ENCODE measurements at places on chromosomes 12 and 14. TPM values are rescaled to one million over a fixed set of nuclear protein-coding genes. Genes with fewer than 3 reads are reported as not detected.

DNA sequence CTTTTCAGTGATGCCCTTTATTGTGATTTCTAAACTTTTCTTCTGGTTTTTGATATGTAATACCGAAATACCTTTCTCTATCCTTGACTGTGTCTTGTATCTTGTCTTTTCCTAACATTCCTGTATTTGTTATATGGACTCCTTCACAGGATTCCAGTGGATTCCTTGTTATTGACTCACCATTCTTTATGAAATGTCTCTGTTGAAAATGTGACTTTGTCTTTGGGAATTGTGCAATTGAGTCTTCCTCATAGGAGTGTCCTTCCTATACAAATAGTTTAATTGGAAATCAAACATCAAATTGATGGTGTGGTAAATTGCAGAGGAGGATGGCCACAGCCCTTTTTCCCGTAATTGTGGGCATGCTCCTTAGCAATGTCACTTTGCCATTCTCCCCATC, 296.6 kb upstream of the KITLG start:
- peak; percentile 13 for DNase-seq

- DNase-seq: no peak
These were observed 1321.2 kb upstream of the SEL1L start for GRCh38 chr14:82854901-82855300.

Gene NOVA1
- total RNA-seq: 1.9 TPM

Gene BCL2L14
- not detected for total RNA-seq

DNA sequence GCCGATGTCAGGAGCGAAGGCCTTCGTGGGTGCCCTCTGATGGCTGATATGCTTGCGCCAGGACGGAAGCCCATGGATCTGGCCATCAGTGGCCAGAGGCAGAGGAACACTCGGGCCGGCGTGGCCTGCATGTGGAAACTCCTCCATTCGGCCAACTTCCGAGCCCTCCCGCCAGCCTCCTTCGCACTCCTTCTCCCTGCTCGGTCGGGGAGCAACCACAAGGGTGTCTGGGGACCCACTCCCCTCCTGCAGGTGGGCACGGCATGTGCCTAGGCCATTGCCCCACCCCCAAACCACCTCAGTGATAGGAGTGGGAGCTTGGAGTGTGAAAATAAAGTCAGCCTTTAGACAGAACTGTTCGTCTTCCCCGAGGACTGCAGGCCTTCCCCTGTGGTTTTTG, 231.3 kb downstream of the BCL11B start:
- DNase-seq: no peak

Gene PTPN6
- total RNA-seq: not detected

Gene AQP6
- total RNA-seq: not detected

Gene ACRBP
- 0.64 TPM for total RNA-seq

GRCh38 chr14:38171197-38171596, 36.5 kb upstream of the SSTR1 start:
- no peak for DNase-seq

Gene DPF3
- 10.4 TPM for total RNA-seq

- no peak for DNase-seq
These were observed 10.3 kb downstream of the MTERF2 start for GRCh38 chr12:106976668-106977067.

- peak; percentile 12 for DNase-seq
These were observed 3.8 kb downstream of the CS start for GRCh38 chr12:56296295-56296694.

DNA sequence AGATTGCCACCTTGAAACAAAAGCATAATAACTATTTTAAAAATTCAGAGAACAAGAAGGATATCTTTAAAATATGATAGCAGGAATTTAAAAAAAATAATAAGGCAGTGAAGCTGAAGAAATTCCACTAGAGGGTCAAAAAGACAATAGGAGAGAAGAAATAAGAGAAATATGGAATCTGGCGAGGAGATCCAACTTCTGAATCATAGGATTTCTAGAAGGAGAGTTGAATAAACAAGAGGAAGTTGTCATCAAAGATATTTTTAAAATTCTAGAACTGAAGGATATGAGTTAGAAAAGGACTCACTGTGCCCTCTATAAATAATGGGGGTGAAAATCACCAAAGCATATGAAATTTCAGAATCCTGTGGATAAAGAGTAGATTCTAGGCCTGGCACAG, 26.8 kb upstream of the TOMM20L start:
- DNase-seq: no peak

DNA sequence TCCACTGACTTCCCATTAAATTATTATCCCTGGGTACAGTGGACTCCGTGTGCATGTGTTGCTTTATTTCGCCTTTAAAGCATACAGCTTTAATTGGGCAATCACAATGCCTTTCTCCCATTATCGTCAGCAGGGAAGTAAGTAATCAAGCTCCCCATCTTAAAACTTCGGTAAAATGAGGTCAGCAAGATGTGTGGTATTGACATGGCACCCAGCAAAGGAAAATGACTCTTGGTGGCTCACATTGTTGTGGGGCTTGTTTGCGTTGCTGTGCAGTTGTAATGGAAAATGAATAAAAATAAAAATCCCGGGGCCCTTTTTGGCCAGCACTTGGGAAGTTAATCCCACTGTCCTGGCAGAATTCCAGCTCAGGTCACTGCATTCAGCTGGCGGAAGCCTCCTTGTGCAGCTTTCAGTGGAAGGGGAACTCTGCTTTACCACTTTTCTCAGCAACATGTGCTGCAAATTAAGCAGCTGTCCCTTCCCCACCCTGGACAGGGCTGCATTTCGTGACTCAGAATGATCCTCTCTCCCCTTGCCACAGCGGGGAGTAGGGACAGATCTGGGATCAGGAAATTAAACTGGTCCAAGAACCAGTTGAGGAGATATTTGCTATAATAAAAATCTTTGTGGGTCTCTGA, 13.9 kb upstream of the ATP2A2 start:
- peak; percentile 88 for DNase-seq

DNA sequence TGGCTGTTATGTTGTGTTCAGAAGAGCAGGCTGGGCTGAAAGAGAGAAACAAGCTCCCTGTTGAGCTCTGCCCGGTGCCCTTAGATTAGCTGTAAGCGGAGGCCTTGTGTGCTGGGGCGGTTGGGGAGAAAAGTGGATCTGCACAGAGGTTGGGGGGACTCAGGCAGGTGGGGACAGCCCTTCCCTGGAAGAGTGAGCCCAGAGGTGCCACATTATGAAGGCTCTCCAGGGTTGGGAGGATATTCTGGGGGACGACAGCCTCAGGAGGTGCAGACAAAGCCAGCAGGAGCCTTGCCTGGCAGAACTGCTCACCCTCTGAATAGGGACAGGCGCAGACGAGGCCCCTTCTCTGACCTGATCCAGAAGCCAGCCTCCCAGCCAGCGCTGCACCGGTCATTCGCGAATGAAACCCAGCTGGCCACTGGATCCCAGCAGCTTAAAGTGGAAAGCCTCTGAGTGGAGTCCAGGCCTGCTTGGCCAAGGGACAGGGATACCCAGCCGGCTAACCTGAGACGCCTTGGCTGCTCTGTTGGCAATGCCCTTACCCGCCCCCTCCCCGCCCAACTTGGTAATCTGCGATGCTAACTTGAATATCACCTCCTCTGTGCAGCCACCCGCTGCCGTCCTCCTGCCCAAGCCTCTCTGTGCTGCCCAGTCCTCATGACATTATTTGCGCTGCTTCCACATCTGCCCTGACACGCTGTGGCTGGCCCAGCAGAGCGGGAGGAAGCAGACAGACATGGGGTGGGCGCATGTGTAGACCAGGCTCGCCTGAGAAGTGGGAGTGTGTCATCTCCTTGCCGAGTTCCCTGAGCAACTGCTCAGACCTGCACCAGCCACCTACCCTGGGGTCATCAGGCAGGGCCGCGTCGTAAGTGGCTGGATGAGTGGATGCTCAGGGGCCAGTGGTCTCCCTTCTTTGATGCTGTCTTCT, 5.6 kb downstream of the HIP1R start:
- DNase-seq: no peak

GRCh38 chr14:70468731-70469130, 16.8 kb downstream of the ADAM21 start:
- DNase-seq: no peak

Gene LALBA
- total RNA-seq: not detected

Gene RAD9B
- total RNA-seq: 1.3 TPM

GRCh38 chr12:42410340-42410739, 84.4 kb downstream of the PPHLN1 start:
- no peak for DNase-seq

DNA sequence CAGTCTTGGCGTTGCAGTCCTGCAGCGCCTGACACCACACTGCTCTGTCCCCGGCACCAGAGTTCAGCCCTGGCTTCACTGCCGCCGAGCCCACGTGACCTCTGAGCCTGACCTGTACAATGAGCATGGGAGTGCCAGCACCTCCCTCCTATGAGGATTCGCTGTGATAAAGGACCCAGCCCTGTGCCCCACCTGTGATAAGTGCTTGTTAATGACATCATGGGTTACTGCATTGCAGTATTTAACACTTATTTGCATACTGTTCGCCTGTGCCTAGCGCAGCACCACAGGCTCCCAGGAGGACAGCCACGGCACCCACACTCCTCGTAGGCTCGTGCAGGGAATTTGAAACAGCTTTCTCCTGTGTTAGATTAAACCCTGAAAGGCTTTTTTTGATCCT, 118.2 kb upstream of the GSC start:
- DNase-seq: no peak

Gene AMN
- under 0.01 TPM for total RNA-seq

Gene HOXC10
- 0.43 TPM for total RNA-seq

DNA sequence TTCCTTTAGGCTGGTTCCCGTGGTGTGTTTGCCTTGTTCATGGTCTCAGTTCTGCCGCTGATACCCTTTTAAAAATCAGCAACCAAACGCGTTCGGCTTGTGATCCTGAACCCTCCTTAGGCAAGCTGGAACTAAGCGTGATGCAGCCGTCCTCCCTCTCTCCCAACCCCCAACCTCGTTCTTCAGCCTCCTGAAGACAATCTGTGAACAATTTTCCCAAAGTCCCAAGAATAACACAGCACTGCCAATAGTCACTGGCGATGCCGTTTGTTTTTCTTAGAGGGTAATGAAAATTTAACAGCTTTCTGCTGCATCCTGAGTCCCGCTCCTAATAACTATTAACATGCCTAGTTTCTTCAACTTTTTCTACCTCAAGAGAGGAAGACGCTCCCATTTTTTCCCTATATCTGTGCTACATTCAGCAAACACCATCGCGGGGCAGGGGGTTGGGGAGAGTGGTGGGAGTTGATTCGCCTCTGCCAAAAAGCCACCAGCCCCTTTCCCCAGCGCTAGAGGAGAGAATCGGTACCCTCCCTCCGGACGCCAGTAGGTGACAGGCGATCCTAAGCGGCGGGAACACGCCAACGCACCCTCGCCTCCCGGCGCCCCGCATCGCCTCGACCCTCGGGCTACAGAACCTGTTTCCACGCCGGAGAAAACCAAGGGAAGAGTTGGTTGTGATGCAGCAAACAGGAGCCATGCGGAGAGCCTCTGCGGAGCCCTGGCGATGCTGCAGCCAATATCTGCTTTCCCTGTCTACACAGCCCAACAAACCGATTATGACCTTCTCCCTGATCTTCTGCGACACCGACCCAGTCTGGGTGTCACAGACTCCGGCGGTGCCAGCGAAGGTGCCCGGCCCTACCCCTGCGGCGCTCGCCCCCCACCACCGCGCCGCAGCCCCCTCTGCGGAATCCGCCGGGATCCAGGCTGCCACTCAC, 752 bp downstream of the PRICKLE1 start:
- DNase-seq: no peak

Gene ADAM21
- 0.43 TPM for total RNA-seq

GRCh38 chr14:54909817-54910558, 7.4 kb upstream of the GCH1 start:
- DNase-seq: no peak

DNA sequence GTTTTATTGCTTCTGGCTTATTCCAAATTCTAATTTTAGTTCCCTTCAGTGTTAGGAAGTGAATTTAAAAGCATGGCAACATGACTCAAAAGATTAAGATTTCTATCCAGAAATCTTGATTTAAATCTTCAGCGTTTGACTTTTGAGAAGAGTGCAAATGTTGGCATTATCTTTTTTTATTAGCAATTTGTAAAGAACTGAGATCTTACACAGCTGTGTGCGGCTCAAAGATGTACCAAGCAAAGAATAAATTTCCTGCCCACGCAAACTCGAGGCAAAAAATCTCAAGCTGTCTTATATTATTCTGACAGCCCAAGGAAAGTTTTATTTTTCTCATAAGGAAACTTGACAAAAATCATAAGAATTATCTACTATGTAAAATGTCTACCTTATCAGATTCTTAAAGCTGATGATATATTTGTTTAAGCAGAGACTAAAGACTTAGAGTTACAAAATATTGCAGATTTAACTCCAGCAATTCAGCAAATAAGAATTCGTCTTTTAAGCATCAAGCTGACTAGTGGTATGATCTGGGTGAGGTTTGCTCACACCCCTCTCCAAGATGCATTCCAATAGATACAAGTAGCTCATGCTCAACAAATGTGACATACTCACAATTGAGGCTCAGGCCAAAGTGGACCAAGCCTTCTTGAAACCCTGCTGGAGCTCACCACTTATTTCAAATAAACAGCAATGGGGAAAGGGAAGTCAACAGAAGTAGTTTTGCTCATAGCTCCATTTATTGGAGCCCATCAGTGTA, 47.4 kb upstream of the POC1B start:
- no peak for DNase-seq

Gene C12orf50
- total RNA-seq: not detected

Gene EXD2
- 16.8 TPM for total RNA-seq

Data from fibroblast of villous mesenchyme (primary cell).